ENCODE measurements at places on chromosomes 7 and 10.

GRCh38 chr7:129437190-129437589 is 3.0 kb downstream of the STRIP2 start:
- no peak for DNase-seq

DNA sequence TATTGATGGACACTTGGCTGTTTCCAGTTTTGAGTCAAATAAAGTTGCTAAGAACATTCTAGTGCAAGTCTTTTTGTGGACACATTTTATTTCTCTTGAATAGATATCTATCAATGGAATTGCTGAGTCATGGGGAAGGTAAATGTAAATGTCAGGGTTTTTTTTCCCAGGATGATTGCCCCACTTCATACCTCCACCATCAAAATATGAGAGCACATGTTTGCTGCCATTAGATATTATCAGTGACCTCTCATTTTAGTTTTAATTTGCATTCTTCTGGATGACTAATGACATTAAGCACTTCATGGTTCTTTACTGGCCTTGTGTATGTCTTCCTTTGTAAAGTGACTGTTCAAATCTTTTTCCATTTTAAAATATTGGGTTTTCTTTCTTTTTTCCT is 45.7 kb downstream of the PAPSS2 start:
- peak; percentile 50 for DNase-seq

DNA sequence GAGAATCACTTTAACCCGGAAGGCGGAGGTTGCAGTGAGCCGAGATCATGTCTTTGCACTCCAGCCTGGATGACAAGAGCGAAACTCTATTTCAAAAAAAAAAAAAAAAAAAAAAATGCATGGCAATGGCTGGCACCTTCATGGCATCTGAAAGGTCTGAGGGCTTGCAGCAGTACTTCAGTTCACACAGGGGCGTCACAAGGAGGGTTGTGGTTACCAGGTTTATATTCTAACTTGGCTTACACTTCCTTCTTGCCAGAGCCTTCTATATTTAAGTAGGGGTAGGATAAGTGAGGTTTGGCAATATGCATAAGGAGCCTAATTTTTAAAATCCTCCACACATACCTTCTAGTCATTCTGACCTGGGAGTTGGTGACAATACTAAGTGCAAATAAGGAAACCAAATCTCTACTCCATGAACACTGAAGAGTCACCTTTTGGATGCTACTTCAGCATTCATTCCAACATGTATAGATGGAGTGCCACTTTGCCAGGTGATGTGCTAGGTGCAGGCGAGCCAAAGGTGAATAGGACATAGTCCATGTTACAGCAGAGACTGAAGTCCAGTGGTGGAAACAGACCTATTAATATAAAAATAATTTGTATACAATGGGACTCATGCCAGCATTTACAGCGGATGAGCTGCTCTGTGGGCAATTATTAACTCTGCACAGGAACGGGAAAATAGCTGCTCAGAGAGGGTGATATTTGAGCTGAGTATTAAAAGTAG is 57.8 kb upstream of the PDCD4 start:
- DNase-seq = no peak

GRCh38 chr10:117405730-117406129 is 30.5 kb upstream of the PDZD8 start:
- DNase-seq = no peak

DNA sequence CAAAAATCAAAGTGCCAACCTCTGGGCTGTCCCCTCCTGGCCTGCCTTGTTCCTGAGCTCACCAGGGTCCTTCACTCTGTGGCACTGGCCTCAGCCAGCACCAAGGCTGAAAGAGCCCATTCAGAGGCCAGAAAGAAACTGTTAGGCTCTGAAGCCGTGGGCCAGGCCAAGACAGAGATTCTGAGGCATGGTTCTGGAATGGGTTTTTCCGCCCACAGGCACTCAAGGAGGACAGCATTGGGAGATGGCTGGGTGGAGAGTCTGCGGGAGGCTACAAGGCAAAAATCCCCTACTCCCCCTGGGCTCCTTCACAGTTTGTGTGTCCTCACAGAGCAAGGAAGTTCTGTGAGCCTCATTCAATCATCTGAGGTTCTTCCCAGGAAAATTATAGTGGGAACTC is 31.7 kb downstream of the GRIFIN start:
- peak; percentile 56 for DNase-seq

DNA sequence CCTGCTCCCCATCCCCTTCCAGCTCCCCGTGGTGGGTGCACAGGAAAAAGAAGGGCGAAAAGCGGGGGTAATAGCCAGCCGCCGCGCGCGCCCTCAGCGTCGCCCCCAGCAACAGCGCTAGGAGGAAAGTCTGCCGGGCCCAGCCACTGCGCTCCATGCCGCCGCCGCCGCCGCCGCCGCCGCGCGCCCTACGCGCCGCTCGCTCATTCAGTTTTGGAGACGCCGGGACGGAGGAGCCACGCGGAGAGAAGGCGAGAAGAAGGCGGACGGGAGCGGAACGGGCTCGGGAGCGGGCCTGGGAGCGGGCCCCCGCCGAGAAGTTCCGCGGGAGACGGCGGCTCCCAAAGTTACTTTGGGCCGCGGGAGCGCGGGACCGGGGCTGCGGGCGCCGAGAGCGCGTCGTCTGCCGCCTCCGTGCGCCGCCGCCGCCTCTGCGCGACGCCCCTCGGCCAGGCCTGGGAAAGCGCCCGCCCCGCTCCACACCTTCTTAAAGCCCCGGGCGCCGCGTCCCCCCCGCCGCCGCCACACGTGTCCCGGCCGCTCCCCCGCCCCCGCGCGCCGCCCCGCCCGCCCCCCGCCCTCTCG is at the start of gene RELN:
TSS of gene RELN (minus strand) at position 459 of the 585 bp plus-strand sequence. CDS start at position 157, 302 bp downstream.
- no peak for DNase-seq

- DNase-seq = no peak
These were observed 23.8 kb downstream of the TMEM196 start for GRCh38 chr7:19749658-19750057.

DNA sequence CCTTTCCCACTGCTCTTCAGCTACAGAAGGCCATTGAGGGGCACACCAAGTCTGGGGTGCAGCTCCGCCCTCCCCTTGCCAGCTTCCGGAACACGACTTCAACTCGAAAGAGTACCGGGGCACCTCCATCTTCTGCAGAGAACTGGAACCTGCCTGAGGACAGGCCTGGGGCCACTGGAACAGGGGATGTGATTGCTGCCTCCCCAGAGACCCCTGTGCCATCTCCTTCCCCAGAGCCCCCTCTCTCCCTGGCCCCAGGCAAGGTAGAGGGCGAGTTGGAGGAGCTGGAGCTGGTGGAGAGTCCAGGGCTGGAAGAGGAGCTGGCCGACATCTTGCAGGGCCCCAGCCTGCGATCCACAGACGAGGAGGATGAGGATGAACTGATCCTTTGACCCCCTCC is 10.9 kb downstream of the FAM131B start:
- DNase-seq = no peak

DNA sequence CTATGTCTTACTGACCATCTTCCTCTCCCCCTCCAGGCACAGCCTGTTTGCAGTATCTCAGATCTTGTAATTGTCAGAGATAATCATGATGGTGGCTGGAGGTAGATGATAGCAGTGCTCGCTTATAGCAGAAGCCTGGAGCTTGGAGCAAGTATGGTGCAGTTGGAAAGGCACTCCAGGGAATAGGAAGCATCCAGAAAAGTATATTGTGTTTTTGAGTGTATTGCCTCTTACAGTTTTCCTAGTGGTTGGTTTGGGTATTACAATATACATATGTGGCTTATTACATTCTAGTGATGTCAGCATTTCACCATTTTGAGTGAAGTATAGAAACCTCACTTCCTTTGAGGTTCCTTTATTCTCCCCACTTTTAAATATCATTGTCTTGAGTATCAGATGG is 101.5 kb downstream of the STK31 start:
- no peak for DNase-seq

GRCh38 chr7:38542156-38542555 is 89.0 kb downstream of the AMPH start:
- DNase-seq = no peak

DNA sequence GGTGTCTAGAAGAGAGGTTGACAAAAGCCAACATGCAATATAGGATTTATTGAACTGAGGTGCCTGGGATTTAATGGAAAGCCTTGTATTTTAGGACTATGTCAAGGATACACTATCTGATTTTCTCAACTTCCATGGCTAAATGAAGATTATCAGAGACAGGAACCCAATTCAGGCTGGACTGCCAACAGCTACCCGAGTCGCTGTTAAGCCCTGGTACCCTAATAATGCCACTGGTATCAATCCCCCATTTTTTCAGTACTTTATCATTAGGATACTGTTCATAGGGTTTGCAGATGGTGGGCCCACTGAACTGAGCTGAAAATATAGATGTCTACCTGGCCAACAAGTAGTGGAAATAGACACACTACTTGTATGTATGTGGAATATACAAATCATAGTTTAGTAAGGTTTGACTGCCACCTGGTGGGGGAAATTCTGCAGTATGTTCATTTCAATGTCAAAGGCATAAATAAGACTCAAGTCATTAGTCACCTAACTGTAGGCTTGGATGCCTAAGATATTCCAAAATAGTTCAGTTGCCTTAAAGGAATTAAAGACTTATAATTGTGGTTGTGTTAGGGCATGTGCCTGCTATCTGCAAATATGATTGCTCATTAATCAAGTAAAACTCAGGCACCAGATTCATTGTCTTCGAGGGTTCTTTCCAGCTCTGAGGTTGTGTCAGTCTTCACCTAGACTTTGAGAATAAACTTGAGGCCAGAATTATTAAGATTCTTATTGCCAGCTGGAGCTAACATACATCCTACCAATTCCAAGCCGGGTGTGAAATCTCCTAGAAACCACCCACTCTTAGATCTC is 34.1 kb upstream of the NOBOX start:
- DNase-seq = peak; percentile 10

- DNase-seq = no peak
These were observed 54.6 kb downstream of the TEX36 start for GRCh38 chr10:125628104-125629049.

GRCh38 chr10:20489961-20490360 is 407.1 kb downstream of the NEBL start:
- DNase-seq = no peak

DNA sequence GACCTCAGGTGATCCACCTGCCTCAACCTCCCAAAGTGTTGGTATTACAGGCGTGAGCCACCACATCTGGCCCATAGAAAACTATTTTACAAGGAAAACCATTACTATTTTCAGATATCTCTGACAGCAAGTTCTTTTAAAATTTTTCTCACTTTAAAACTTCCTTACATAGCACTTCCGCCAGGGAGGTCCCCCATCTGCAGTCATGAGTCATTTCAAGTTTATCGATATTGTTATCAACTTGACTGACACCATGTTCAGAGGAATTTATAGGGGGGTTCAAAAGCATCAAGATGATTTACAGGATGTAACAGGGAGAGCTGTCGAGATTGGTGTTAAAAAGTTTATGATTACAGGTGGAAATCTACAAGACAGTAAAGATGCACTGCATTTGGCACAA is 88.8 kb downstream of the NRBF2 start:
- DNase-seq = no peak

GRCh38 chr7:132343199-132343598 is 233.1 kb downstream of the PLXNA4 start:
- no peak for DNase-seq

GRCh38 chr7:116142850-116143249 is 67.5 kb upstream of the TES start:
- DNase-seq = no peak

- DNase-seq = no peak
These were observed 68.0 kb upstream of the ZNF438 start for GRCh38 chr10:31099664-31100063.

DNA sequence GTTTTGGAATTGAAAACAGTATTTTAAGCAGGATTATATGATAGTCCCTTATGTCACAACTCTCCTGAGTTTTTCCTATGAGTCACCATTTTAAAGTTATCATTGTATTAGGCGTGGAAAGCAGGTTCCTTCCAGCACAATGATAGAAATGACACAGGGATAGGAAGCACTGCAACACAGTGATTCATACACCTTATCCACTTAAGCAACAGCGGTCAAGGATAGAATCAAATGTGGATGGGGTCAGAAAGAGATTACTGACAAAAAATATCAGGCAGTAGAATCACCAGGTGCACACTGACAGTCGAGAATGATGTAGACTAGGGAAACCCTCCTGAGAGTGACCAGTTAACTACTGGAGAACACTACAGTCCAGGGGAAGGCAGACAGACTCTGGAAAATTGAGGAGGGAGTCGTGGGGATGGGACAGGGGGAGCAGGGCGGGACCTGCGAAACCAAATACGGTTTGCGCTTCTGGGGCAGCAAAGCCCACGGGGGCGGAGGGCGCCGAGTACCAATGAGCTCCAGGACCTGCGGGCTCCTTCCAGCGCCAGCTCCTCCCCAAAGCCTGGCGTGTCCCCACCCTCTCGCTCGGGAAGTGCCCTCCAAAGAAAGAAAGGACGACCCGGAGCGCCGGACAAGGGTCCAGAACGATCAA is 479 bp downstream of the PNPLA8 start:
- DNase-seq = no peak

DNA sequence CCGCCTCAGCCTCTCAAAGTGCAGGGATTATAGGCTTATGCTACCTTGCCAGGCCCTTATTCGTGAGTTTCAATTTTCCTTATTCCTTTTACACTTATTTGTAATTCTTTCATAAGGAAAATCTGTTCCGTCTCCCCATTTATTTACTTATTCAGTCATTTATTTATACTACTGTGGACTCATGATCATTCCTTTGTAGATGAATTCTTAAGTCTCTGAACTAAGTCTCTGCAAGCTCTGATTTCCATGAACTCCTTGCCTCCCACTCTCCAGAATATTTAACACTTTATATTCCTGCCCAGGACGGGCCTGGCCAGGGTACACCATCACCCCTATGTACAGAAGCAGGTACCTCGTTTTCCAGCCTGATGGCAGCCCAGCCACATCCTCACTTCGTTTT is 39.4 kb downstream of the PFKFB3 start:
- DNase-seq = no peak

DNA sequence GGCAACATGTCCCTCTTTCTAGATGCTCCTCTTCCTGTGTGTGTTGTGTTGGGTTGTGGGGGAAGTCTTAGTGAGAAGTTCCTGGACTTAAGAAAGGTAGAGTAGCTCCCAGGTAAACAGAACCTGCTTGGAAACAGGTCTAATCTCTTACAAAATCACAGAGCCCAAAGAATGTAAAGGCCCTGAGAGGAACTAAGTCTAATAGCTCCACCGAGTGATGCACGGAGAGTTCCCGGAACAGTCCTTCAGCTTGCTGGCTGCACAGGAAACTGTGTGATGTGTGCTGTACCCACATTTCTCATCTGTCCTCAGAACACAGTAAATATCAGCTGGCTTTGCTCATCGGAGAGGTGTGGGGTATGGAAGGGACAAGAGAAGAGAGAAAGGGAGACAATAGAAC is 182.6 kb upstream of the LYZL1 start:
- no peak for DNase-seq

- DNase-seq = no peak
These were observed 40.9 kb downstream of the HDAC9 start for GRCh38 chr7:18536486-18536885.

- no peak for DNase-seq
These were observed 13.9 kb upstream of the PWWP2B start for GRCh38 chr10:132383101-132383500.

GRCh38 chr10:113916053-113916452 is 61.6 kb downstream of the NHLRC2 start:
- DNase-seq = no peak

- no peak for DNase-seq
These were observed 1.3 kb downstream of the ITPRIP start for GRCh38 chr10:104336821-104337467.

Measured in AG04449 (cell line).